ENCODE measurements at places on chromosomes 1 and 21.

- peaks cover 36% of the 10 kb centered on the region for H3K4me1 ChIP-seq
- H3K27ac ChIP-seq = peak overlapping the region; percentile 69
- no peak overlapping the region for H3K4me3 ChIP-seq
- peaks cover 17% of the 10 kb centered on the region for H3K36me3 ChIP-seq
- no peak for DNase-seq
Observed at GRCh38 chr1:15965228-15965767, 10.6 kb downstream of the ZBTB17 start.

DNA sequence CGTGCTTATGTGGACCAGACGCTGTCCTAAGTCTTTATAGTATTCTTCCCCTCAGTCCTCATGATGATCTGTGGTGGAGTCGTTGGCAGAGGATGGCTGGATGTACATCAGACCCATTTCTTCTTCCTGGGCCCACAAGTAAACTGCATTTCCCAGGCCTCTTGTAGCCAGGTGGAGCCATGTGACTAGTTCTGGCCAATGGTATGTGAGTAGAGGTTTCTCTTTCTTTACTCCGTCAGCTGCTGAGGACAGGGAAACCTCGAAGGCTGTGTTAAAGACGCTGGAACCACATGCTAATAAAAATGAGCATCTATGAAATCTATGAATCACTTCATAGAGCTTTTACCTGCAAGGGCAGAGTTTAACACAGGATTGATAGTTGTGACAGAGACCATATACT lies 18.7 kb upstream of the ZNF362 start:
- no peaks in the 10 kb centered on the region for H3K27me3 ChIP-seq
- DNase-seq = no peak
- no peak overlapping the region for H3K4me3 ChIP-seq
- no peaks in the 10 kb centered on the region for H3K4me1 ChIP-seq

DNA sequence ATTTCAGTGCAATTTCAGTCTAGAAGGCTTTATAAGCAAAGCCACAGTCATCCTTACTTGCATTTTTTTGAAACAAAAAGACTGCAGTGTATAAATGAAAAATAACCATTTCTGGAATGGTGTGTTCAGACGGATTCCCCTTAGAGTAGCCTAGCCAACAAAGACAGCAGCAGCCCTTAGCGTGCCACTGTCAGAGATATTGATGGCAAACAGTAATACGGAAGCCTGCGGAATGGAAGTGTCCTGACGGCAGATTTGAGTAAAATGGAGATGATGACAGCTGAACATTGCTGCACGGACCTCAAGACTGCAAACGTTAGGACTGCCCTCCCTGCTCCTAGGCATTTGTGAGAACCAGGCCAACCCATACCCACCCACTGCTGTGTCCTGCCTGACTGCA lies 54.7 kb downstream of the PDE9A start:
- no peaks in the 10 kb centered on the region for H3K36me3 ChIP-seq
- no peaks in the 10 kb centered on the region for H3K27me3 ChIP-seq
- no peak overlapping the region for H3K4me3 ChIP-seq

DNA sequence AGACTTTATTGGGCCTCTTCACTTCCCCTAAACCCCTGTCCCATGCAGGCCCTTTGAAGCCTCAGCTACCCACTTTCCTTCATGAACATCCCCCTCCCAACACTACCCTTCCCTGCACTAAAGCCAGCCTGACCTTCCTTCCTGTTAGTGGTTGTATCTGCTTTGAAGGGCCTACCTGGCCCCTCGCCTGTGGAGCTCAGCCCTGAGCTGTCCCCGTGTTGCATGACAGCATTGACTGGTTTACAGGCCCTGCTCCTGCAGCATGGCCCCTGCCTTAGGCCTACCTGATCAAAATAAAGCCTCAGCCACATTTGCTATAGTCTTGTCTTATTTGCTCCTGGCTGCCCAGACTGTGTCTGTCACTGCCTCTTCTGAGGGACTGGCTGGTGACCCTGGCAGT lies 5.5 kb downstream of the GSTM4 start:
- no peak overlapping the region for H3K27ac ChIP-seq
- H3K4me1 ChIP-seq = peaks cover 5% of the 10 kb centered on the region
- no peaks in the 10 kb centered on the region for H3K27me3 ChIP-seq
- no peak for DNase-seq

DNA sequence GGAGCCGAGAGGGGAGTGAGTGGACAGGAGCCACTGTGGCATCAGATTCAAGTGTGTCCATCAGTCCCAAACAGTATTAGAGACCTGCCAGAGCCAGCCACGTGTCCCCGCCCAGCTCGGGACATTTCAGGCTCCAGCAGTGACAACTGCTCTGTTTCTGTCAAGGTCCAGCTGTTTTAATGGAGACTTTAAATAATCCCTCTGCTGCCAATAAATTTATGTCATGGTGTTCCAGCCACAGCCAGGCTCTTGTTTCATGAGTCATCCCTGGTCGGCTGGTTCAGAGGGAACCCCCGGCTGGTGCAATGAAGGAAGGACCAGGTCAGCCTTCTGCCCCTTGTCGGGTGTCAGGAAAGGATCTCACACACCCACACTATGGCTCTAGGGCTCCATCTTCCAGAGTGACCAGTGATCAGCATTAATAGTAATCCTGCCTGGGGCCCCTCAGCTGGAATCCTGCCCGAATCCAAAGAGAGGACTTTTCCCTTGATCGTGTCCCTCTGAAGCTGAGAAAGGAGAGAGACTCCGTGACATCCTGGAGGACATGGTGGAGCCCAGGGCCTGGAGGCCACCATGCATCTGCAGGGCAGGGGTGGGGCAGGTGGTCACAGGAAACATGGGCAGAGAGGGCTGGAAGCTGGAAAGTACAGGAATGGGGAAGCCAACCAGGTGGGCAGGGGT lies 197.3 kb downstream of the MATN1 start:
- no peak overlapping the region for H3K27ac ChIP-seq
- DNase-seq = peak; percentile 75
- no peak overlapping the region for H3K4me3 ChIP-seq
- H3K4me1 ChIP-seq = peaks cover 36% of the 10 kb centered on the region

GRCh38 chr1:39973503-39974135 lies 18.7 kb downstream of the MFSD2A start:
- H3K4me1 ChIP-seq = peaks cover 10% of the 10 kb centered on the region
- H3K36me3 ChIP-seq = no peaks in the 10 kb centered on the region
- H3K27me3 ChIP-seq = no peaks in the 10 kb centered on the region
- H3K4me3 ChIP-seq = no peak overlapping the region

DNA sequence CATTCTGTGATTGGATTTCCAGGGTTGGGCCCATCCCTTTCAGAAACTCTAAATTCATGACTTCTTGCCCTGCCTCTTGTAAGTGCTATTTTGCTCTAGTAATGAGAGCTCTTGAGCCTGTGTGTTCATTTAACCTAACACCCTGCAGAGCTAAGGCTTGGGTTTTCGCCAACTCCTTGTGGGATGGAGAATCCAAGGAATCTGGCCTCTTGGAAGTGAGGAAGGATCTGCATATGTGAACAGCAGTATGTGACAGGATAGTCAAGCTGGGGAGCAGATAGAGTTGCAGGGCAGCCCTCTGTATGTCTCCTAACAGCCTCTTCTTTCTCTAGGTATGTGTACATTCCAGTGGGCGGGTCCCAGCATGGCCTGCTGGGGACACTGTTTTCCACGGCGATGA lies 258.9 kb downstream of the HHAT start:
- no peaks in the 10 kb centered on the region for H3K27me3 ChIP-seq
- H3K27ac ChIP-seq = no peak overlapping the region
- no peaks in the 10 kb centered on the region for H3K4me1 ChIP-seq
- H3K4me3 ChIP-seq = no peak overlapping the region
- no peak for DNase-seq

- no peaks in the 10 kb centered on the region for H3K36me3 ChIP-seq
- H3K4me1 ChIP-seq = no peaks in the 10 kb centered on the region
- no peak overlapping the region for H3K27ac ChIP-seq
- no peak overlapping the region for H3K4me3 ChIP-seq
- no peak for DNase-seq
- no peaks in the 10 kb centered on the region for H3K27me3 ChIP-seq
Observed at GRCh38 chr1:53646732-53647131, 92.2 kb downstream of the GLIS1 start.

DNA sequence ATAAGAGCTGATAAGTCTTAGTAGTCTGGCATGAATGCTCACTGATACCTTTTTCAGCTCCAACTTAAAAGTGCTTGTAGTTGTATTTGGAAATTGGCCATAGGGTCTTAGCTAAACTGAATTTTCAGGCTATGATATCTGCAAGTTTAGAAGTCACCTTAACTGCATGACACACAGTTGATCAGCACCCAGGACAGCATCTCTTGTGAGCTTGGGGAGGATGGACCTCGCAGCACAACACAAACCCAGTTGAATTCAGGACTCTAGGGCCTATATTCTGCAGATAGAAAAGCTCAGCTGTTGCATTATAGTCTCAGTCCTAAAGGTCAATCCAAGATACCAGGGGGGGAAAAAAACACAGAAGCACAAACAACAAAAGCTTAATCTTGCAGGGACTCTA lies 394.3 kb downstream of the KCNH1 start:
- H3K36me3 ChIP-seq = no peaks in the 10 kb centered on the region
- H3K27me3 ChIP-seq = no peaks in the 10 kb centered on the region
- H3K4me3 ChIP-seq = no peak overlapping the region
- H3K4me1 ChIP-seq = no peaks in the 10 kb centered on the region

DNA sequence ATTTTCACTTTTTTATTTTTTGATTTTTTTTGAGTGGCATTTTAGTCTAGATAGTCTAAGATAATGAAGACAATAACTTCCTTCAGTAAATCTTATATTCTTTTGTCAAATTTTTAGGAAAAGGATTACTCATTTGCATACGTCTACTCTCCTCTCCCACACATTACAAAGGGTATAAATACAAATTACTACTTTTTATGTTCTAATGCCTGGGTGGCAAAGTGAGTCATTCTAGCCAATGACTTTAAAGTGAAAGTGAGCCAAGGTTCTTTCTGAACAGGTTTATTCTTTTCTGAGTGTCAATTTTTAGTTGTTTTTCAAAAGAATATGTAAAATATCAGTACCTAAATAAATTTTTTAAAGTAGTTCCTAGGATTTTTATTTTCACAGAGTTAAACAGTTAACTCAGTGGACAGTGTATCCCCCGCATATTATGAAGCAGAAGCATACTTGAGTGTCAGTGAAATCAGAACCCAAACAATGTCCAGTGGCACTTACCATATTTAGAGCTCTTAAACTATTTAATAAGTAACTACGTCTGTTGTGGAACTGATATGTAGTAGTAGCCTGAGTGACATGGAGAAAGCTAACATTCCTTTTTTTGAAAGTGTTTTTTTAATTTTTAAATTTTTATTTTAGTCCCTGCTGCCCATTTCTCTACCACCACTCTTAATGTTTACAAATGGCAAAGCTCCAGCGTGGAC lies 141.7 kb downstream of the PHTF1 start:
- peaks cover 5% of the 10 kb centered on the region for H3K36me3 ChIP-seq
- no peak overlapping the region for H3K27ac ChIP-seq
- H3K4me1 ChIP-seq = no peaks in the 10 kb centered on the region
- H3K4me3 ChIP-seq = no peak overlapping the region
- H3K27me3 ChIP-seq = no peaks in the 10 kb centered on the region
- no peak for DNase-seq

- peak; percentile 80 for DNase-seq
- H3K27ac ChIP-seq = peak overlapping the region; percentile 77
- H3K4me1 ChIP-seq = peaks cover 40% of the 10 kb centered on the region
- no peaks in the 10 kb centered on the region for H3K36me3 ChIP-seq
Observed at GRCh38 chr1:14522926-14523241, 75.6 kb upstream of the KAZN start.

GRCh38 chr1:11207898-11208611 lies 18.9 kb downstream of the ANGPTL7 start:
- DNase-seq = no peak
- peaks cover 96% of the 10 kb centered on the region for H3K36me3 ChIP-seq
- H3K27me3 ChIP-seq = no peaks in the 10 kb centered on the region
- no peak overlapping the region for H3K4me3 ChIP-seq
- H3K4me1 ChIP-seq = peaks cover 4% of the 10 kb centered on the region

GRCh38 chr1:40595623-40596022 lies 64.2 kb downstream of the ZNF684 start:
- H3K27ac ChIP-seq = no peak overlapping the region
- DNase-seq = no peak
- H3K36me3 ChIP-seq = no peaks in the 10 kb centered on the region
- H3K27me3 ChIP-seq = no peaks in the 10 kb centered on the region
- peaks cover 10% of the 10 kb centered on the region for H3K4me1 ChIP-seq

- H3K4me3 ChIP-seq = no peak overlapping the region
- DNase-seq = no peak
- H3K27ac ChIP-seq = no peak overlapping the region
- H3K36me3 ChIP-seq = no peaks in the 10 kb centered on the region
Observed at GRCh38 chr1:117146072-117146471, 24.5 kb upstream of the TRIM45 start.

- DNase-seq = peak; percentile 88
- H3K4me1 ChIP-seq = peaks cover 13% of the 10 kb centered on the region
- no peaks in the 10 kb centered on the region for H3K27me3 ChIP-seq
Observed at GRCh38 chr1:244970236-244970743, 105.9 kb upstream of the HNRNPU start.

Data from suprapubic skin (tissue), 4 donors.